ENCODE measurements at places on chromosomes 16 and 17.
A peak's percentile ranks its signal among the peaks of the same experiment; 100 is the strongest.

DNA sequence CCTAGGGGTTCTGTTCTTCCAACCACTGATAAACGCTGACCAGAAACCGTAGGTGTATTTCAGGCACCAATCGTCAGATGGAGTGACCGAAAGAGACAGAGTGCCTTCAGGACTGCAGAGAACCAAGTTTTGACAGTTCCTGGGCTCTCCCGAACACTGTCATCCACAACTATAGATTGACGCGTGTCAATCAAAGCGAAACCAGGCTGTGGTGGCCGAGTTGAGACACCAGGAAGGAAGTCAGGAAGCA, 11.9 kb upstream of the AURKB start:
- DNase-seq: no peak

GRCh38 chr16:23141033-23141432, 8.2 kb downstream of the USP31 start:
- no peak for DNase-seq

- DNase-seq: no peak
These were observed 6.8 kb downstream of the KDM8 start for GRCh38 chr16:27210174-27210573.

- DNase-seq: no peak
These were observed 19.9 kb upstream of the C16orf78 start for GRCh38 chr16:49353680-49354079.

- DNase-seq: no peak
These were observed 152.7 kb upstream of the GNAO1 start for GRCh38 chr16:56038564-56039098.

- no peak for DNase-seq
These were observed 282.5 kb upstream of the FOXF1 start for GRCh38 chr16:86227801-86228200.

GRCh38 chr16:29766571-29766970, 11.5 kb upstream of the ZG16 start:
- DNase-seq: no peak

DNA sequence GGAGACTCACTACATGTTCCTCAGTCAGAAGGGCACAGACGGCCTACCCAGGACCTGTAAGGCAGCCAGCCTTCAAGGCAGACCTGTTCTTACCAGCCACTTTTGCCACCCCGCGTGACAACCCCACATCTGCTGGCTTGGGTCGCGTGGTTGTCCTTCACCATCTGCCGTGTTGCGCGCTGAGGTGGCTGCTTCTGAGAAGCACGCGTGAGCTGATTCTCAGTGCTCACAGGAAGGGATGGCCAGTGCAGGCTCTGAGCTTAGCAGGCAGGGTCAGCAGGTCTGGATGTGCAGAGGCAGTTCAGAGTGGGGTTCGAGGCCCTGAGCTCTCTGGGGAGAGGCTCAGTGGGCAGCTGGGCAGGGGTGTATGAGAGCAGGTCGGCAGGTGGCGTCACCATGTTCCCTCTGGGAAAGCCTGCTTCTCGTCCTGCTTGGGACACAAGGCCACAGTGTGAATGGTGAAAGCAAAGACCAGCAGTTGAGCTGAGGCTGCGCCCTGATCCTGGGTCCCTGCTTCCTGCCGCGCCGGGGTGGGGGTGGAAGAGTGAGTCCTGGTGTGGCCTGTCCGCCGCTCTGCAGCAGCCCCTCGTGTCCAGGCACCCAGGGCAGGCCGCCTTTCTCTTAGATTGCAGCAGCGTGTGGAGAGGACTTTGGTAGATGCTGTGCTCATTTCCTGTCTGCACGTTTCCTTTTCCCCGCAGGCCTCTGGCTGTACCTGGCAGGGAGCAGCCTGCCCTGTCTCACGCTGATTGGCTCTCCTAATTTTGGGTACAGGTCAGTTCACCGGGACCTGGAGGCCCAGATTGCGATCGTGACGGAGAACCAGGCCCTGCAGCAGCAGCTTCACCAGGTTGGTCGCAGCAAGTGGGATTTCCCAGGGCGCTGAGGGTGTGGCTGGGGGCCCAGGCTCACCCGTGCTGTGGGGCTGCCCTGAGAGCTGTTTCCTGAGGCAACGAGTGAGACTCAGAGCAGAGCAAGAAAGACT, 36.0 kb downstream of the PGS1 start:
- no peak for DNase-seq

GRCh38 chr17:13365331-13365730, 236.4 kb downstream of the HS3ST3A1 start:
- no peak for DNase-seq

DNA sequence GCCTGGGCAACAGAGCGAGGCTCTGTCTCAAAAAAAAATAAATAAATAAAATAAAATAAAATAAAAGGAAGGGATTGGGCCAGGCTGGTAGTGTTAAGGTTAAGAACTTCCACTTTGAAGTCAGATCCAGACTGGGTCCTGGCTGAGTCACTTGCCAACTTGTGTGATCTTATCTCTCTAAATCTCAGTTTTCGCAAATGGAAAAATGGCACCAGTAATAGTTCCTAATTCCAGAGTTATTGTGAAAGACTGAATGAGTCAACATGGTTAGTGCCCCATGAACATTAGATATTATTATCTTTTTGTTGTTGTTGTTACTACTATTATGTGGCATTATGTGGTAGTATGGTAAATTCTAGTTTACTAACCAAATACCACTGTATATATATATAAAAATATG, 188.0 kb upstream of the AXIN2 start:
- no peak for DNase-seq

DNA sequence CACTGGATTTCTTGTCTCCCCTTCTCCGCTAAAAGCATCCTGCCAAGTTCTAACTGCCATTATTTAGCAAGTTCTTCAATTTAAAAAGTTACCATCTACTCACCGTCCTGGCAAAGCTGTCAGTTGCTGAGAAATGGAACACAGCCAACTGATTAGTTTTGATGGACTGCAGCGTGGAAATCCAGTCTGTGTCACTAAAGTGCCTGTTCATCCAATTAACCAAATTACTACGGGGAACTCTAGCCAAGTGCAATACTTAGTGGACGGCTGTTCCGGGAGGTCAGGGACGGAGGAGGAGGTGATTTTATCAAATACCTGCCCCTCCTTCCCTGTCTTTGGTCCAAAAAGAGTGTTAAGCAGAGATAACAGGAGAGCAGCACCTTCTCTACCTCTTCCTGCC, 260.7 kb downstream of the MAF start:
- DNase-seq: no peak

GRCh38 chr17:7465597-7466275, 13.7 kb downstream of the ZBTB4 start:
- DNase-seq: no peak

DNA sequence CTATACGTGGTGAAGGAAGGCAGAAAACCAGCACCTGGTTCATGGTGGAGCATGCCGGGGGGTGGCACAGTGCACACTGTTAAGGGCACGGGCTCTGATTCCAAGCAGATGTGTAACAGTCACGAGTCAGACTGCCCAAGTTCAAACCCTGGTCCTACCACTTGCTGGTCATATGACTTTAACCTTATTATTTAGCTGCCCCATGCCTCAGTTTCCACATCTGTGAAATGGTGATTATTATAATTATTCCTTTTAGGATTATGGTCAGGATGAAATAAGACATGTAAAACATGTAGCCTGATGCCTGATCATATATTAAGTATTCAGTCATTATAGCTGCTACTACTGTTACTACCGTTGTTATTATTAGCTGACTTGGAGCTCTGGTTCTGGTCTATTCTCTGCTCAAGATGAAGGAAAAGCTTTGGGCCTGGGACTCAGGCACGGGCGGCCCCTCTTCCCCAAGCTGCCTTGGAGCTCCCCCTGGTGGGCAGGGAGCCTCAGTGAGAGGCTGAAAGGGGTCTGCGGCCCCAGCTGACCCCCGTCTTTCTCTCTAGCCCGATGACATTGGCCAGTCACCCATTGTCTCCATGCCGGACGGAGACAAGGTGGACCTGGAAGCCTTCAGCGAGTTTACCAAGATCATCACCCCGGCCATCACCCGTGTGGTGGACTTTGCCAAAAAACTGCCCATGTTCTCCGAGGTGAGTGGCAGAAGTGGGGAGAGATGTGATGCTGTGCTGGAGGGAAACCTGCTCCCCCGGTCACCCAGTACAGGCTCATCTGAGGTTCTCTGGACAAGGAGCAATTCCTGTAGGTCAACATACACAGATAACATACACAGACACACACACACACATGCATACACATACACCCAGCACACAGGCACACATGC, 14.0 kb downstream of the NR1D1 start:
- DNase-seq: peak; percentile 51

GRCh38 chr16:82016263-82016662, 5.0 kb upstream of the SDR42E1 start:
- no peak for DNase-seq

DNA sequence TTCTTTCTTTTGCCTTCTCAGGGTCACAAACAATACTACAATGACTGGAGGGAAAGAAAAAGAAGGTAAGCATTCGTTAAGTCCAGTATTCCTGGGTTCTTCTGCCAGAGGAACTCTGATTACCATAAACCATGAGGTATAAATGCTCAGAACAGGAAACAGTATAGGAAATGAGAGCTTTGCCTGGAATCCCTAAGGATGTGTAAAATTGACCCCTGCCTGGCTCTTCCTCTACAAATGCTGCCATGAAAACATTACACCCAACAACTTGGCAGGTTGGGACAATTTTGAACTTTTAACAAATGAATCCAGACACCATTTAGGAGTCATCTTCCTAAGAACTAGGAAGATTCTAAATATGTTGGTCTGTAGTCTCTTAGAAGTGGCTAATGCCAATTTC, 173.8 kb downstream of the CDH11 start:
- DNase-seq: no peak

DNA sequence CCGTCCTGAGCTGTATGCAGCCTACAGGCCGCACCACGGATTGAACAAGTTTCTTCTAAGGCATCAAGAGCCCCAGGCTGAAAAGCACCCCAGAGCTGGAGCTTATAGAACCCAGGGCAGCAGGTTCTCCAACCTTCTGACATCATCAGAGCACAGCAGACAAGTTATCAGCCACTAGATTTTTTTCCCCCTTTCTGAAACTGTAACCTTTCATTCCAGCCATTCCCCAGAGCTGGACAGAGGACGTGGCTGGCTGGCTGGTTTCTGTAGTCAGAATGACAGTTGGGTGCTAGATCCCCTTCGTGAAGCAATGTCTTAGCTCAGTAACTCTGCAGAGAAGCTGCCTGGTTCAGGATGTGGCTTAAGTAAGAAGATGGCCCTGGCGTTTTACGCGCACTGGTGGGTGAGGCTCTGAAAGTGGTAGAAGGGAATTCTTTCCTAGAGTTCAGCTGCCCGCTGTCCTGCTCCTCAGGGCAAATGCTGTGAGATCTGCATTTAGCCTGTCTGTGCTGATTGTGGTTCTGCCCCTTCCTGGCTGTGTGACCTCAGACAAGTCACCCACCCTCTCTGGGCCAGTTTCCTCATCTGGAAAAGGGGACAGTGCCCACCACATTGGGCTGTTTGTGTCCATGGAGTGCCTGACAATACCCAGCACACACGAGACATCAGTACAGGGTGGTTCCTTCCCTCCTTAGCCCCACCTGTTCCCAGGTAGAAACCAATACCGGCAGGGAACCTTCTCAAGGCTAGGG, 9.1 kb downstream of the DEXI start:
- no peak for DNase-seq

DNA sequence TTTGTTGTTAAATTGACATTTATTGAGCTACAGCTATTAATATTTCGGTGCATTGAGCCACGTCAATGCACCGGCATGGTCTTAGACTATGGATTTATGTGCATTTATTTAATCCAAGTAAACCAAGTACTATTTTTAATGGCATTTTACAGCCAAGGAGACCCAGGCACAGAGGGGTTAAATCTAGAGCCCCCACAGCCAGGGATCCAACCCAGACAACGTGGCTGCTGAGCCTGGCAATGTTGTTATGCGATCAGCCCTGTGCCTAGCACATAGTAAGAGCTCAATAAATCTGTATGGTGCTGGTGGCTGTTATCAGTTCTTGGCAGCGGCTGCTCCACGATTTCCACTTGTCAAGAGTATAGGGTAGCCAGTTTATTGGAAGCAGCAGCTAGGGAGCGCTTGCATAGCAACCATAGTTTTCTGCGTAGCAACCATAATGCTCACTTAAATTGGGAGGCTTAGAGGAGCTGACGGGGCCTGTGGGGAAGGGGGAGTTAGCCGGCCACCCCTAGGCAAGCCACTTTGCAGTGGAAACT, 541 bp upstream of the RBBP6 start:
- peak; percentile 95 for DNase-seq

GRCh38 chr17:72359274-72359673, 238.5 kb downstream of the SOX9 start:
- DNase-seq: no peak

DNA sequence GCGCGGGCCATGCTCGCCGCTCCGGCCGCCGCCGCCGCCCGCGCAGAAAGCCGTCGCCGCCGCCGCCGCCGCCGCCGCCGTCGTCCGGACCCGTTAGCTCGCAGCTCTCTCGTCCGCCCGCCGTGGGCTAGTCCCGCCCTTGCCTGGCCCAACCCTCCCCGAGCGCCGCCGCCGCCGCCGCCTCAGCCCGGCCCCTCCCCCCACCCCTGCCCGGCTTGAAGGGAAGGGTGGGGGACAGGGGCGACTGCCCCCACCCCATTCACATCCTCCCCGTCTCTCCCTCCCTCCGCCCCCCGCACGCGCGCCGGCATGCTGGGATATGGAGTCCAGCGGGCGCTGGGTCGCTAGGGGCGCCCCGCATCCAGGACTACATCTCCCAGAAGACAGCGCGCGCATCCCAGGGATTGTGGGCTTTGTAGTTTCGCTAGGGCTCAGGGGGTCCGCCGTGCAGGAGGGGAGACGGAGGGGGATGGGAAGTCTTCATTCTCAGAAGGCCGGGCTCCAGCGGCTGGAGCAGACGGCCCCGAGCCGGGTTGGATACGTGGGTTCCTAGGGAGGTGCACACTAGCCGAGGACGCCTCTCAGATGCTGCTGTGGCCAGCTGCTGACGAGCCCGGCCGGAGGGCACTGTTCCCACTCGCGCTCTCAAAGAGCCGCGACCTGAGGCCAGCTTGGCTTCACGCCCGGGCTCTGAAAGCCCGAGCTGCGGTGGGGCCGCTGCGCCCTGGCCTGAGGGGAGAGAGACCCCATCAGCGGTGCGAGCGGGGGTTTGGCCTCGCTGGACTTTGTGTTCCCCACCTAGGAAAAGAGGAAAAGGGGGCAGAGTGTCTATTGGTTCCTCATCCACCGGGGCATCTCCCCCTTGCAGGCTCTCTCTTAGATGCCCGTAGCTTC, at the start of gene ST3GAL2:
Gene ST3GAL2 (minus strand): TSS at position 132 of the 894 bp plus-strand sequence. CDS start 40,570 bp downstream, outside the sequence.
- DNase-seq: peak; percentile 95

- DNase-seq: peak; percentile 74
These were observed 4.6 kb upstream of the STARD3 start for GRCh38 chr17:39632153-39632941.

DNA sequence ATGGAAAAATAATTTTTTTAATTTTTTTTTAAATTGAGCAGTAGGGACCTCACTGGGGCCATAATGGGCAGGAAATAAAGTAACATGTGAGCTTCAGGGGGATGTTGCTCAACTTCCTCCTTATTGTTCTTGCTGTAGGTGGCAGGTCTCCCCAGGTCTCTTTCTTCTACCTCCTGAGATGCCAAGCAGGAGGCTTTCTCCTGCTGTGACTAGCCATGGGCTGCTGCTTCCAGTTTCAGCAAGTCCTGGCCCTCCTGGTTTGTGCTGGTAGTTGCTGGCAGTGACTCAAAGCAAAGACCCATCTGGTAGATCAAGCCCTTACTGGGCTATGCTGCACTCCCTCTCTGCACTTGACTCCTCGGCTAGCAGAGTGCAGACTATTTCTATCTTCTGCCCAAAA, 2.3 kb downstream of the DPEP2NB start:
- no peak for DNase-seq
